AML-193 (cell line): ENCODE measurements at places on chromosomes 16 and 17.

- no peak for DNase-seq
Measured at GRCh38 chr17:49815761-49816281, 27.3 kb downstream of the KAT7 start.

GRCh38 chr16:29848420-29849297 is 14.4 kb downstream of the CDIPT start:
- peak; percentile 53 for DNase-seq

DNA sequence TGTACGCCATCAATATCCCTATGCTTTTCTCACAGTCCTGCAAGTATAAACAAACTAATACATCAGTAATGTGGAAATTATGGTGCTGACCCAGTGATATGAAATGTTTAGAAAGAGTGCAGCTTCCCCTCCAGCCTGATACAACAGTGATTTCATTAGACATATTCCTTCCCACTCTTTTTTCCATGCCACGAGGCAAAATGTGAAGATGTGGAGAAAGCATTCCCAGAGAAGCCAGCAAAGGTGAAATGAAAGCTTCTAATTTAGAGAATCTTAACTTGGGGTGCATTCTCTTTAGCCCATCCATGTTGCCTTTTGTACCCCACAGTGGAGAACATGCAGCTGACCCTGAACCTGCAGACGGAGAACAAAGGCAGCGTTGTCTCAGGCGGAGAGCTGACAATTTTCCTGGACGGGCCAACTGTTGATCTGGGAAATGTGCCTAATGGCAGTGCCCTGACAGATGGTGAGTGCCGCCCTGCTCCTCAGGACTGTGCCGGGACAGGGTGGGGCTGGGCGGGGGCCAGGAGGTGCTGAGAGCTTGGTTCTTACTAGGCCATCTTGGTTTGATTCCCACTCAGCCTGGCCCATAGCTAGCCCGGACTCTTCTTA is 77.8 kb downstream of the WWP2 start:
- DNase-seq = no peak

DNA sequence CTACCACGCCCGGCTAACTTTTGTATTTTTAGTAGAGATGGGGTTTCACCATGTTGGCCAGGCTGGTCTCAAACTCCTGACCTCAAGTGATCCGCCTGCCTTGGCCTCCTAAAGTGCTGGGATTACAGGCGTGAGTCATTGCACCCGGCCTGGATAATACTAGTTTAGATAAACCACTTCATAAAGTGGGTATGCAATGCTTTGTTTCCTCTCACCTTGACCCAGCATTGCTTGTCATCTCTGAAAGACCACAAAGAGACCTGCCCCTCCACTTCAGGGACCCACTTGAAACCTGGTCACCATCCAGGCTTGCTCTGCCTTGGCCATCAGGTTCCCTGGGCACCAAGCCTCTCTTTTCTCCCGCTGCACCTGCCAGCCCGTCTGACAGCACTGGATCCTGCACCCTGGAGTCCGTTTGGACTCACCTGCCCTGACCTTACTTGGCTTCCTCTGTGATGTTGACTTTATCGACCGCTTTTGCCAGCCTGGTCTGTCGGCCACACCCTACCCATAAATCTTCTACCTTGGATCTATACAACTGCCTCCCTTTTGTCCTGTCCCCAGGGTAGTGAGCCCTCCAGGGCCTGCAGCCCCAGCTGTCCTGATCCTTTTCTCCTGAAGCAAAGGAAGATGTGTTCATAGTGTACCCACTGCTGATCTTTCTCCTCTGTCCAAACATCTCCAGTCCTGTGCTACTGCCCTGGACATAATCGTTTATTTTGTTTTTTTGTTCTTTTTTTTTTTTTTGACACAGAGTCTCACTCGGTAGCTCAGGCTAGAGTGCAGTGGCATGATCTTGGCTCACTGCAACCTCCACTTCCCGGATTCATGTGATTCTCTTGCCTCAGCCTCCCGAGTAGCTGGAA is 12.7 kb upstream of the ZG16 start:
- DNase-seq = no peak

DNA sequence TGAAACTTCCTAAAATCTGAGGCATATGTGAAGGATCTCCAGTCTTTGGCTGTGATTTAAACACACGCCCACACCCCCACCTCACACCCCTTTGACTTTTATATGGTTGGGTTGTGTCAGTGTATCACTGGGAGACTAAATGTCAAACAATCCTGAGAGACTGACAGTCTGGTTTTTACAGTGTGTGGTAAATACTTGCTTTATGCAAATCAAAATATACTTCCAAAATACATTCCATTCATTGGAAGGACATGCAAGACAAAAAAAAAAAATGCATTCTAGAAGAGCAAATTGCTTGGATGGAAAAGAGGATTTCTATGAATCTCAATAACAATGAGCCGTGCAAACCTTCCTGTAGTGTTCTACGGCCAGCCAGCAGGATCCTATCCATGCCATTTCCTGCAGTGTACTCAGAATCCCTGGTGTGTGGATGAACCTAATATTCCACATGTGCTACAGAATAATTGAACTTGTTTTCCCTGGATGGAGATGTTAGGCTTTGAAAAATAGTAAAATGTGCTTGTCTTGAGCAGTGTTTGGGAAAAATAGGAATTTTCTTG is 602.1 kb upstream of the GOT2 start:
- no peak for DNase-seq

DNA sequence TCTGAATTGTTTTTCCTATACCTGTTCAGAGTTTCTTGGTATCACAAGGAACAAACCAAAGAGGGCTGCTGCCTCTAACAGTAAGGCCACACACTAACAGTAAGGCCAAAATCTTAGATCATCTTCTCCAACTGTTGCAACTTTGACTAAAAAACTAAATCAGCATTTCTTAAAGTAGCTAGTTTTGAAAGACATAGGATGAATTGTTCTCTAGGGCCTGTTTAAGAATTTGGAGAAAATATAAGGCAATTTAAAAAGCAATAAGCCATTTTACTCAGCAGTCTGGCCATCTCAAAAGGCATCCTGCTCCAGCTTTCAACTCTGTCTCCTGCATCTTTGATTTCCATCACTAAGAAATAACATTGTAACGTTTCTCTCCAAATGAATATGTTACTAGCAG is 105.0 kb upstream of the MON1B start:
- no peak for DNase-seq

- DNase-seq = no peak
Measured at GRCh38 chr16:65787921-65788320, 578.6 kb upstream of the CDH5 start.

- no peak for DNase-seq
Measured at GRCh38 chr16:14148016-14148415, 76.9 kb downstream of the MRTFB start.

- no peak for DNase-seq
Measured at GRCh38 chr17:13475574-13476223, 126.0 kb downstream of the HS3ST3A1 start.

DNA sequence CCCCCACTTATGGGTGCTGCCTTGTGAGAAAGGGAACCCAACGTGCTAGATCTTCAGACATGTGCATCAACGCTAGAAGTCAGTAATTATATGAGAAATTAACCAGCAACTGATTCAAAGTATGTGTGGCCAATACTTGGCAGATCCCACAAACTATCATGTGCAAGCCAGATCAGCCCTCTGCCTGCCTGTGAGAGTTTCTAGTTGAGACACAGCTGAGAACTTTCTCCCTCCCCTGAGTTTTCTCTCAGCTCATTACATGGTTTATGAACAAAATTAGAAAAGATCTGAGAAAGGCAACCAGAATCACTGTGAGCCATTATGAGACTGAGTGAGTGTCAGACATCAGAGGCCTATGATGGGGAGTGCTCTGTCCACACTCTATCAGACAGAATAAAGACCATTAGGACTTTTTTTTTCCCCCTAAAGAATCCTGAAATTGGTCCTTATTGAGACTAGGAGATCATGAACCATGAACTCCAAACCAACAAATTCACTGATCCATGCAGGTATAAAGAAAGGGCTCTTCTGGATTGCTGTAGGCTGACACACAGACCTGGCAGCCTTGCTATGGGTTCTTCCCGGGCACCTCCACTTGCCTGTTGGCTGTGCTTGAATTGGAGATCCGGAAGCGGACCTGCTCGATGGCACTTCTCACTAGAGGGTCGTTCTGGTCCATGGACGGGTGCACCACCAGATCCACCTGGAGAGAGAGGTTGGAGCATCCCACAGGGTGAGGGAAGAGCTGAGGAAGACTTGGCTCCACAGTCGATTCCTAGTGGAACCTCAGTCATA is 51.5 kb downstream of the GTF3C1 start:
- no peak for DNase-seq

DNA sequence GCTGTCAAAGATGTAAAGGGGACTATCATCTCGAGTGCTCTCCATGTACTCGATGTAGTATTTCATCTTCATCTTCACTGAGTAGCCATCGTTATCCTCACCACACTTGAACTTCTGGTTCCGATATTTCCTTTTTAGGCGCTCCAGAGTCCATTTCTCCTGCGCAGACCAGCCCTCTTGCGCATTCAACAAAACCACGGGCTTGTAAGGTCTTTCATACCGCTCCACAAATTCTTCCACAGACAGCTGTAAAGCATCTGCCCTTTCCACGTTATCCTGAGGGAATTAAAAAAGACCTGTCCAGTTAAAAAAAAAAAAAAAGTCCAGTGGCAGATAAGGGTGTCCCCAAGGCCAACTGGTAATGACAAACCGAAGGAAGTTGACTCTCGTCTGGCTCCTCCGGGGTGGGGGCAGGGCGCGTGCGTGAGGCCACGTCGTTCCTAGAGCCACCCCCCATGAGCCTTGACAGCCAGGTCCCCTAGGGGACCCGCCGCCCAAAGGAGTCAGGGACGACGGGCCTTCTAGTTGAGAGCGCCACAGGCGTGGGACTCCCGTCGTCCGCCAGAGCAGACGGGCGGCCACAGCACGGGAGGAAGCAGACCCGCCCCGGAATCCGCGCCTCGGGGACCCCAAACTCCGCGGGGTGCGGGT is 701 bp downstream of the JMJD6 start:
- DNase-seq = peak; percentile 69

- DNase-seq = peak; percentile 40
Measured at GRCh38 chr16:15894571-15895374, 6.4 kb upstream of the CEP20 start.

DNA sequence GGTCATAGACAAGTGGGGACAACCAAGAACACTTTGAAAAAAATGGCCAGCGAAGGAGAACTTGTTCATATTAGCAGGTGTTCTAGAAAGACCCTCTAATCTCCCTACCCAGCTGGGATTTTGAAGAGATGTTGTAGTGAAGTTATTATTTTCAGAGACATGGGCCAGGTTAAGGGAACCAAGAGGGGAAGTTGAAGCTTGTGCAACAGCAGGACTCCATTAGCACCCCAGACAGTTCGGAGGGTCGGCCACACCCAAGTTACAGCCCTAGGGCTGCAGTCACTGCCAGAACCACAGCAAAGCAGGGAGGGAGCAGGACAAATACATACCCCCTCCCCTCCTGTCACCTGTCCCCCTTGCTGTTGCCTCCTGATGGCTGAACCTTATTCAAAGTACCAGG is 42.3 kb downstream of the WSB1 start:
- peak; percentile 75 for DNase-seq
